ENCODE measurements at places on chromosomes 7 and 10.
A peak's percentile ranks its signal among the peaks of the same experiment; 100 is the strongest.

GRCh38 chr10:132485391-132485790, 52.2 kb upstream of the INPP5A start:
- no peak for DNase-seq

DNA sequence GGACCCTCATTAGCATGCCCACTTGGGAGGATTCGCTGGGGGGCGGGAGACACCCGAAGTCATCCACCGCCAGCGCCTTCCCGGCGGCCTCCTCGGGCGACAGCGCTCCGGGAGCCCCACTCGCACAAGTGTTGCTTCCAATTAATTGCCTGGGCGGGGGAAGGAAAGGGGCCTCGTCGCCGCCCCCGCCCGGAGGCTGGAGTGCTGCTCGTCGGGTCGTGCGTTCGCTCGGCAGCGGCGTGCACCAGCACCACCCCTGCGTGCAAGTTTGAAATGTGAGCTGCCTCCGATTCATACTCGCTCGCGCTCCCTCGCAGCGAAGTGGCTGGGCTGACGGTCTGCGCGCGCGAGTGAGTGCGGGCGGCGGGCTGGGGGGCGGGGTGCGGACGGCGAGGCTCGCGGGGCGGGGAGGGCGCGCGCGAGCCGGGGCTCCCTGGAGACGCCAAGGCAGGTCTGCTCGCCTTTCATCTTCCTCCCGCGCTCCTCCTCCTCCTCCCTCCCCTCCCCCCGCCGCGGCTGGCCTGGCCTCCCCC, 104.6 kb upstream of the PPIF start:
- peak; percentile 69 for DNase-seq

GRCh38 chr7:126606331-126606730, 646.4 kb downstream of the GRM8 start:
- no peak for DNase-seq

DNA sequence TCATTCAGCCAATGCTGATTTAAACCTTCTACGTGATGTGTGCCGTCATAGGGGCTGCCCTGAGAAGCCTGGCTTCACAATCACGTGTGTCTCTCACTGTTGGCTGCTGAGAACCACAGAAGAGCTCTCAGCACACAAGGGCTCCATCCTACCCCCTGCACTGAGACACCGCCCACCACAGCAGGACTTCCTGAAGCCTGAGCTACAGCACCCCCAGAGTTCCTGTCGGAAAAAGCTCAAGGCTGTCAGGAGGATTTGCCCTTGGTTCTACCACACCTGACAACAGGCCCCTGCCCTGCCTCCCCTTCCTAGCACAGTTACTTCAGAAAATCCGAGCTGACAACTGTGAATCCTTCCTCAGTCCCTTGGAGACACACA, 191.9 kb downstream of the MAD1L1 start:
- DNase-seq: no peak

GRCh38 chr10:68871731-68872342, 29.3 kb upstream of the DDX50 start:
- DNase-seq: peak; percentile 78

DNA sequence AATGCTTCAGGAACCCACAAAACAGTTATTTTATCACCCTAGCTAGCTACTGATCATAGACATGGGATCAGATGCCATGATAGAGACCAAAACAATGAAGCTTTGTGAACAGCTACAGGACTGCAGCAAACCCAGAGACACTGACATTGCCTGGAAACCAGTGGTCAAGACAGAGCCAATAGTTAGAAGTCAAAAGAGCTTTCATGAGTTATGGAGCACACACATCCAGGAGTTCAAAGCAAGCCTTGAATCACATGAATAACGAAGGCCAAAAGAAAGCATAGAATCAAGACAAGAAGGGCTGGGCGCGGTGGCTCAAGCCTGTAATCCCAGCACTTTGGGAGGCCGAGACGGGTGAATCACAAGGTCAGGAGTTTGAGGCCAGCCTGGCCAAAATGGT, 34.5 kb upstream of the GSAP start:
- no peak for DNase-seq

GRCh38 chr7:36549029-36549428, 159.4 kb downstream of the ANLN start:
- no peak for DNase-seq

GRCh38 chr7:38938001-38938485, 29.1 kb upstream of the VPS41 start:
- no peak for DNase-seq

- no peak for DNase-seq
Measured at GRCh38 chr10:131994435-131994834, 12.7 kb upstream of the BNIP3 start.

DNA sequence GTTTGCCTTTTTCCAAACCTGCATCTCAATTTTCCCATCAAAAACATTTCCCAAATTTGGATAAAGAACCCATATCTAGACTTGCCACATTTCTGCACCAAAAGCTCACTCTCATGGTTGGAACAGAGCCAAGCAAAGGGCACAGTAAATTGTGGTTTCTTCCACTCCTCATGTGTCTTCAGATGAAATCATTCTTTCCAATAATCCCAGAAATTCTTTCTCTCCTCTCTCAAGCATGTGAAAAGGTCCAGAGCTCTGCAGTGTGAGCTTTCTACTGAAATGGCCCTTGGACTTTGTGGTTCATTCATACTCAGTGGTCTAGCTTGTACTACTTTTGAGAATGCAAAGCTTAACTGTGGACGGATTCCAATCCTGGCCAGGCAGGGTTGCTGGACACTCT, 19.8 kb downstream of the PRSS2 start:
- no peak for DNase-seq

GRCh38 chr10:20105931-20106330, 289.7 kb downstream of the PLXDC2 start:
- DNase-seq: peak; percentile 39

GRCh38 chr7:1694611-1695511, 24.8 kb downstream of the ELFN1 start:
- DNase-seq: no peak

DNA sequence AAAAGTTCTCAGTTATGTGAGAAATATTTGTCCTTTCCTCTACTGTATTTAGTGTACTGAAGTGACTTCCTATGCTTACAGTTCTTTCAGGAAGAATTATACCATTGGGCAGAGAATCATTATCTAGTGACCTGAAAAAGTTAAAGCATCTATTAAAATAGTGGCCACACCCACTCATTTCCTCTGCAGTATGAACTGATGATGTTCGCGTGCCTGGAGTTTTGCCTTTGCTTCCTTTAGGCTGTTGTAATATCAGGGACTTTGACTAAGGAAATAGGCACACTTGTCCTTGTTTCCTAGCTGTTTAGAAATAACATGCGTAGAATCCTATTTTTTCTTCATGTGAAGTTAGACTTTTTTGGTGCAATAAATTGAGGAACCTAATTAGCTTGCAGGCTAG, 100.7 kb downstream of the ZMYND11 start:
- DNase-seq: no peak

DNA sequence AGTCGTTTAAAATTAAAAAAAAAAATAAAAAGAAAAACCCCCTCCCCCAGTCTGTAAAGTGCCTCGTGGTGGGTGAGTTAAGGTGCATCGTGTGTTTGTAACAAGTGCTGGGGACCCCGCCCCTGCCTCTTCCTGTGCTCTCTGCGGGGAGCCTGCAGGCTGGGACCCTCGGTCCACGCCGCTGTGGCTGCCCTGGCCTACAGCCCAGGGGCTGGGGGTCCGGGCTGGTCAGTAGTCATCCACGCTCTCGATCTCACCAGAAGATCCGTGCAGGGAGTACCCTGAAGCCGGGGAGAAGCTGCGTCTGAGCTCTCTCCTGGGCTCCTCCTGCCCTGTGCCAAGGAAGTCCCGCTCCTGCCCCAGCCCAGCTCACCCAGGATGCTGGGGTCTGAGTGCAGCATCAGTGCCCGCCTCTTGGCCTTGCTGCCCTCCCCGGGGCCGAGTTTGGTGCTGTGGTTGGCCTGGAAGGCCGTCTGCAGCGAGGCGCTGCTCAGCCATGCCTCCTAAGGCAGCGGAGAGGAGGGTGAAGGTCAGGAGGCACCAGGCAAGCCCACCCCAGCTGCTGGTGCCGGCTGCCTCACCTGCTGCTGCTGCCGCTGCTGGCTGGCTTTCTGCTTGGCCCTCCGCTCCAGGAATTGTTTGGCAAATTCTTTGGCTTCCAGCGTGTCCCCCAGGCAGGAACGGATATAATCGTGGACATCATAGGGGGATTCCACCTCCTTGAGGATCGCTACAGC, 8.1 kb downstream of the GNB2 start:
- no peak for DNase-seq

DNA sequence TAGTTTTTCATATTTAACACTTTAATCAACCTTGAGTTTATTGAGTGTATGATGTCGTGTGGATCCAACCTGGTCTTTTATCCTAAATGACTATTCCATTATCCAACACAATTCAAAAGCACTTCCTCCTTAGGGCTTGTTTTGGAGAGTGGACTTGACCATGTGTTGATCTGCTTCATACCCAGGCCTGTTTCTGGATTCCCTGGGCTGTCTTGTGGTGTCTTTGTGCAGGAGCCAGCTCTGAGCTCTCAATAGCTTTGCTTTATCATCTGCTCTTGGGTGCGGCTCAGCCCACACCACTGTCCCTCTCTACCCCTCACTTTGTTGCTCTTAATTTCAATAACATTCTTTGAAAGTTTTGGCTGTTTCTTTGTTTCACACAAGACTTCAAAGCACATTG, 70.9 kb upstream of the CHST15 start:
- no peak for DNase-seq

GRCh38 chr10:89535171-89536012, at the start of gene SLC16A12:
SLC16A12 (minus strand) TSS chr10:89535594; CDS start chr10:89462578, 73,016 bp downstream.
- DNase-seq: no peak

- no peak for DNase-seq
Measured at GRCh38 chr10:103660364-103661197, 167.1 kb downstream of the NEURL1 start.

GRCh38 chr10:86294346-86295265, 72.0 kb downstream of the GRID1 start:
- no peak for DNase-seq

DNA sequence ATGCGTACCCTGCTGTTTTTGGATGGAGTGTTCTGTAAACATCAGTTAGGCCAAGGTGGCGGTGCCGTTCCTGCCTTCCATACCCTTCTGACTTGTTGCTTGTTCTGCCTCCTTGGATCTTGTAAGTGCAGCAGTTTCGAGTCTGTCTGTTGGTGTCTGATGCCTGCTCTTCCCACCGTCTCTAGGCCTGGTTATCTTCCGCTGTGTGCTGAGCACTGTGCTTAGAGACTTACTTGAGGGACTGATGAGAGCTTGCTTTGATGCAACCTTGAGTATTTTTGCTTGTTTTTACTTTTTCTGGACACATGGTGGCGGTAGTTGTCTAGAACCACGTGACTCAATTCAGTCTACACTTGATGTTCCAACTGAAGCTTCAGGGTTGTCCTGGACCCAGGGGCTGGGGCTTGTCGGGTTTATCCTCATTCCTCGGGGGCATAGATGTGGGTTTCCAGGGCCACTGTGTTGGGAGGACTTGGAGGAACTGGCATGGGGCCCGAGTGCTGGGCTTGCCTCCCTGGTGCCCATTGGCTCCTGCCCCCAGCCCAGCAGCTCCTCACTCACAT, 14.4 kb upstream of the SPRN start:
- no peak for DNase-seq

- no peak for DNase-seq
Measured at GRCh38 chr10:60883187-60883586, 60.8 kb downstream of the RHOBTB1 start.

- DNase-seq: peak; percentile 18
Measured at GRCh38 chr10:114550756-114551635, 107.1 kb downstream of the ABLIM1 start.

- no peak for DNase-seq
Measured at GRCh38 chr10:95485056-95485844, 75.9 kb downstream of the SORBS1 start.

Measured in fibroblast of skin of left quadriceps (primary cell).